ENCODE measurements at places on chromosomes 7 and 10. TPM values are rescaled to one million over a fixed set of nuclear protein-coding genes. Genes with fewer than 3 reads are reported as not detected.

AQP1 gene
- total RNA-seq, result 0.28 TPM

CDHR3 gene
- 12.2 TPM for total RNA-seq

- H3K4me1 ChIP-seq, result peaks cover 32% of the 10 kb centered on the region
- H3K27me3 ChIP-seq, result no peaks in the 10 kb centered on the region
- no peak overlapping the region for H3K4me3 ChIP-seq
- no peak overlapping the region for H3K27ac ChIP-seq
- no peak for DNase-seq
These were observed 551.8 kb upstream of the GALNT17 start for GRCh38 chr7:70580161-70580560.

LBX1 gene
- not detected for total RNA-seq

GRCh38 chr10:77970869-77971803 is 44.6 kb upstream of the DLG5 start:
- no peak overlapping the region for H3K4me3 ChIP-seq
- DNase-seq, result peak; percentile 54
- H3K36me3 ChIP-seq, result peaks cover under 1% of the 10 kb centered on the region
- H3K27ac ChIP-seq, result peak overlapping the region; percentile 8
- no peaks in the 10 kb centered on the region for H3K27me3 ChIP-seq

DNA sequence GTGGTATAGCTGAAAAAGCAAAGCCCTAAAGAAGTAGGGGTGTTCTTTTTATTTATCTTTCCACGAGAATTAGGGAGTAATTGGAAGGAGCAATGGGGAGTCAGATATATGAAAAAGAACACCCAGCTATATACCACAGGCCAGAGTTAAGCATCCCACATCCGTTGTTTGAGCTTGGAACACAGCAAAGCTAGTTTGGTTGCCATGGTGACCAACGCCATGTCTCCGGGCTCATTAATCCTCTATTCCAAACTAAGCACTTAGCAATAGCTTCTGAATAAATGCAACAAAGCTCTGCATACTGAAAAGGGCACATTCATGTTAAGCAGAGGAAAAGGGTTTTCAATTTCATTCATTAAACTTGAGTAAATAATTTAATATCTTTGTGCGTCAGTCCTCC is 23.5 kb downstream of the ASB4 start:
- no peak overlapping the region for H3K27ac ChIP-seq
- no peaks in the 10 kb centered on the region for H3K27me3 ChIP-seq
- peak; percentile 86 for DNase-seq
- H3K36me3 ChIP-seq, result no peaks in the 10 kb centered on the region
- H3K4me1 ChIP-seq, result peaks cover 7% of the 10 kb centered on the region

LIPN gene
- total RNA-seq, result not detected

EVX1 gene
- total RNA-seq, result not detected

DNA sequence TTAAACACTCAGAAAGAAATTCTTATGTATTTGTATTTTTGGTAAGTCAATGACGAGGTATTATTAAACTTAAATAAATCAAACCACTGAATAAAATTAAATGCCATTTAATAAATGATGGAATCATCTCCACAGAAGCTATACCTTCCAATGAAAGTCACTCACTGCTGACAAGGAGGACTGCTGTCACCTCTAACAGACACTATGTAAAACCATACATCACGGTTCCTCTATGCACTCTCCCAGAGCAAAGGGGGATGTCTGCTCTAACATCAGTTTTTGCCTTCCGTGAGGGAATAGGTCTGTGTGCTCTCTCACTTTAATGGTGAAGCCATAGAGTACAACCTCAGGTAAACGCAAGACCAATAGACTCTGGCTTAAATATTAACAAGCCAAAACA is 99.7 kb upstream of the DDC start:
- no peaks in the 10 kb centered on the region for H3K4me1 ChIP-seq
- no peaks in the 10 kb centered on the region for H3K27me3 ChIP-seq
- no peak overlapping the region for H3K4me3 ChIP-seq
- no peak for DNase-seq

DNA sequence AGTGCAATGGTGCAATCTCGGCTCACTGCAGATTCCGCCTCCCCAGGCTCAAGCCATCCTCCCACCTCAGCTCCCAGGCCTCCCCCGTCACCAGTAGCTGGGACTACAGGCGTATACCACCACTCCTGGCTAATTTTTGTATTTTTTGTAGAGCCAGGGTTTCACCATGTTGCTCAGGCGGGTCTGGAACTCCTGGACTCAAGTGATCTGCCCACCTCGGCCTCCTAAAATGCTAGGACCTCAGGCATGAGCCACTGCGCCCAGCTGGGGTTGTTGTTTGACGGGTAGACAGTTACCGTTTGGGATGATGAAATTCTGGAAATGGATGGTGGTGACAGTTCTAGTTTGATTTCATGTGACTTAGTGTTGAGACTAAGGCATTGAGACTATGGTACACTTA is 15.3 kb downstream of the CALML3 start:
- H3K27ac ChIP-seq, result no peak overlapping the region
- no peak overlapping the region for H3K4me3 ChIP-seq
- H3K4me1 ChIP-seq, result no peaks in the 10 kb centered on the region
- DNase-seq, result no peak
- no peaks in the 10 kb centered on the region for H3K27me3 ChIP-seq
- H3K36me3 ChIP-seq, result no peaks in the 10 kb centered on the region

HTR5A gene
- not detected for total RNA-seq

DNA sequence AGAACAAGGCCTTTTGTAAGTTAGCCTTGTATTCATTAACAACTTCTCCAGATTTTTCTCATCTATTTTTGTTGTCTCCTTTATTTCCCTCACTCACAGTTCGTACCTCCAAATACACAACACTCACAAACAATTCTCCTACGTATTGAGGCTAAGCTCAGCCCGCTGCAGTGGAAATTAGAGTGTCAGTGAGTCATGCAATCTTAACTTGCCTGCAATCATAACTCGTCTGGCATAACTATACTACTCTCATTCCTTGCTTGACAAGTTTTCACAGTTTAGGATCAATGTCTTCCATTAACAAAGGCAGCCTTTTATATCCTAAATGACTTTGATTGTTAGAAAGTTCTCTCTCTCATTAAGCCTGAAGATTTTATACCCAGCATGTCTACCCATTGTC is 23.8 kb downstream of the TMEM196 start:
- H3K36me3 ChIP-seq, result no peaks in the 10 kb centered on the region
- no peak overlapping the region for H3K27ac ChIP-seq
- H3K27me3 ChIP-seq, result no peaks in the 10 kb centered on the region
- no peak overlapping the region for H3K4me3 ChIP-seq
- no peaks in the 10 kb centered on the region for H3K4me1 ChIP-seq
- no peak for DNase-seq

DNA sequence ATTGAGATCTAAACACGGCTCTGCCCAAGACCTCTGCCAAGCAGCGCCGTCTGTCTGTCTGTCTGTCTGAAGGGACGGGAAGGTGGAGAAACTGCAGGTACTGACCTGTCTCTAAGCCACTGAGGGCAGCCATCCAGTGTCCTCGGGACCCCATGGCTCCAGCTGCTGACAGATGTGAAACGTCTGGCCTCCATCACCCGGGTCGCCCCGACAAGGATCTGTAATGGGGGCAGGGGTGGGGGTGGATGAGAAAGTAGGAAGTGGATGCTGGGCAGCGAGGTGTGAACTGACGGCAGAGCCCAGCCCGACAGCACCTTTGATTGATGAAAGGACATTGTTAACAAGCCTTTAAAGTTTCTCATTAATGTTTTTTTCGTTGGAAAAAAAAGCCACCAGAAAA is 193.1 kb downstream of the EBF3 start:
- H3K27me3 ChIP-seq, result no peaks in the 10 kb centered on the region
- no peak overlapping the region for H3K27ac ChIP-seq
- H3K4me3 ChIP-seq, result no peak overlapping the region
- H3K4me1 ChIP-seq, result no peaks in the 10 kb centered on the region
- no peak for DNase-seq

GRCh38 chr10:44961230-44961571 is 1.6 kb downstream of the RASSF4 start:
- no peak overlapping the region for H3K27ac ChIP-seq
- peaks cover 9% of the 10 kb centered on the region for H3K27me3 ChIP-seq
- no peaks in the 10 kb centered on the region for H3K36me3 ChIP-seq
- peak overlapping the region; percentile 76 for H3K4me3 ChIP-seq
- DNase-seq, result no peak

DNA sequence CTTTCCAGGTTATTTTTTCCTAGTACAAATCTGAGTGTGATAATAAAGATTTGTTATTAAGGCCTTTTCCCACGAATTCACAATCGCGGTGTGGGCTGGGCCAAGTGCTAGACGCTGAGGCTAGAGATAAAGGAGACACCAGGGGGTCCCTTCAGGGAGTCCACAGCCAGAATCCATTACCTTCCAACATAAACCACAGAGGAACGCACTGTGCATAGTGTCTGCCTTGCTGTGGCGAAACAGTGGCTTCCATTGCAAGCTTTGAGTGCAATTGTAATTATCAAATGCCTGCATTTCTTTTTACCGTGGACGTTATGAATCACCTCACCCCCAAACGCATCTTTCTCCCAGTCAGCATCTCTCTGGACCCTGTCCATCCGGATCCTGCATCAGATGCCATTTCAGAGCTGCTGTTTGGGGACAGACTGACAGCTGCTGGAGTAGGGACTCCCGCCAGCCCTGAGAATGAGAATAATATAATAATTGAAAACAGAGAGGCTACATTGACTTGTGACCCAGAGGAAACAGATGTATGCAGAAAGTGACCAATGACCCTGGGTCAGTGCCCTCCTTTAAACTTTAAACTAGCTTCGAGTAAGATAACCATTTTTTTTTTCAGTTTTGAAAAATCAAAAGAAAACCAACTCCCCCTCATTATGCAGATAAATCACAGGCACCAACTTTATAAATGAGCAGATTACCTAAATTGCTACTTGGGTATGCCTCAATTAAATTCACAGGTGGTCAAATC is 456.2 kb upstream of the NRP1 start:
- H3K4me3 ChIP-seq, result no peak overlapping the region
- no peak for DNase-seq
- H3K36me3 ChIP-seq, result no peaks in the 10 kb centered on the region
- H3K4me1 ChIP-seq, result peaks cover 10% of the 10 kb centered on the region
- H3K27me3 ChIP-seq, result no peaks in the 10 kb centered on the region
- H3K27ac ChIP-seq, result no peak overlapping the region

DNA sequence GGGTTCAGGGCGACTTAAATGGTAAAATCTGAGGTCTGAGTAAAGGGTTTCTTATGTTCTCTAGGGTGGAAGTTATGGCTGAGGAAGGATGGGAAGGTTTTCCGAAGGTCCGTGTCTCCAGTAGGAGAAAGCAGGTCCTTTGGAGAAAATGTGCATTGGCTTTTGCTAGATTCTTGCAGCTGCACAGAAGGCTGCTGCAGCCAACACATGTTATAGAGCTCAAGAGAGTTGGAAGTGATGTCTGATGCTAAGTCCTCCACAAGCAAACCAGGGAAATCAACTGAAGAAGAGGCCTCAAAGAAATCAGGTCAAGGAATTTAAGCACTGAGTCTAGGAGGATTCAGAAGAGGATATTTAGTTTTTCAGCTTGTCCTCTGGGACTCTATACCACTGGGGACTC is 404.6 kb downstream of the LRMDA start:
- no peaks in the 10 kb centered on the region for H3K36me3 ChIP-seq
- no peak for DNase-seq
- no peak overlapping the region for H3K4me3 ChIP-seq
- no peaks in the 10 kb centered on the region for H3K27me3 ChIP-seq
- no peak overlapping the region for H3K27ac ChIP-seq

DNA sequence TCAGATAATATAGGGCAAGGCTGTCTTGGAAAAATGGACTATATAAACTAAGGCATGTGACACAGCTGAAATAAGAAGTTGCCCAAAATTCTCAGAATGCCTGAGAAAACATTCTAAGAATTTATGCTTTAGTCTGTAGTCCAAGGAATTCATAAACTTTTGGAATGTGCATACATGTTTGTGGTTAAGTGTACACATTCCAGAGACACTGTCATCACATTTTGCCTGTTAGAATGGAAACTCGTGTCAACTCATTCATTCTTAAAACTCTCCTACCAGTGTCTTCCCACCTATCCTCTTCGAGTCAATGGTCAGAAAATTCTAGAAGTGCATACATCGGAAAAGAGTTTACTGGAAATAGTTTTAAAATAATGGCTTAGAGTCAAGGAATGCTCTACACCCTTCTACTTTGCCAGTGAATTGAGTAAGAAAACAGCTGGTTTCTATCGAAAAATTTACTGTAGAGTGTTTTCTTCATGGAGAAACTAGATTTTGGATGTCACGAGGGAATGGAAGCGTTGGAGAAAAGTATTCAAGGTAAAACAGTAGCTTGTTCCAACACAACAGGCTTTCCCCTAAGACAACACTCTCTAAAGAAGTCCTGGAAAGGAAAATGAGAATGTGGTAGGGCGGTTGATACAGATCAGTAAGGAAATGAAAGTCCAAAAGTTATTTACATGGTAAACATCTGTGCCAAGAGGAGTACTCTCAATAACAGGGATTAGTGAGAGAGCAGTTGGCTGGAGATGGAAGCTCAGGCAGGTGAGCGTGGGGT is 1177.6 kb upstream of the C7orf33 start:
- no peak overlapping the region for H3K4me3 ChIP-seq
- no peaks in the 10 kb centered on the region for H3K36me3 ChIP-seq

ACTL6B gene
- total RNA-seq, result not detected

DNA sequence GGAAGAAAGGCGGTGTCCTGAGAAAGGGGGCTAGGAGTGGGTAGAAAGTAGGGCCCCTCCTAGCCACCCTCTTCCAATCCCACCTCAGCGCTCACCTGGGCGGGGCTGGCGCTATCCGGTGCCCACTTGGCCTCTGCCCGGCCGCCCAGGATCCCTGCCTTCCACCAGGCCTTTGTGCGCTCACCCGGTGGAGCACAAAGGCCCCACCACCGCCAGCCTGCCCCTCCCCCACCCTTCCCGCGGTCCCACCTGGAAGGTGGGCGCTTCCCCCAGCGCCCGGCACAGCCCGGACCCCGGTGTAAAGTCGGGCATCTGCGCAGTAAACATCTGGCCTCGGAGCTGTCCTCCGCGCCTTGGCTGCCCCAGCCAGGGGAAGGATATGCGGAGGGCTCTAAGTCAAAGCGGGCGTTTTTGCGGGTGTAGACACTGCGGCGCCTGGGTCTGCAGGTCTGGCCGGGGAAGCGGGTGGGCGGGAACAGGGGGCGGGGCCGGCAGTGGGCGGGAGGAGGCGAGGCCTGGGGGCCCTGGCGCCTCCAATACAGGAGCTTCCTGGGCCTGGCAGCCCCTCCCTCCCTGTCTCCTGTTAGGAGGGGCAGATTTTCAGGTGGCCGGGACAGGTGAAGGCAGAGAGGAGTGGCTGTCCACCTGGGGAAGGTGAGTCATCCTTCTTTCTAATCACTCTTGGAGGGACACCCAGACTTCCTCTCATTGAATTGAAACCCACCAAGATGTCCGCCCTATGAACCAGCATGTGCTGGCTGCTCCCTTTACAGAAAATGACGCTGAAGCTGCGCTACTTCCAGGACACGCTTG is 49.3 kb downstream of the PNLIPRP2 start:
- peak; percentile 92 for DNase-seq
- H3K36me3 ChIP-seq, result 0 out of 2 replicates have a peak, but pooled peaks cover 1% of the 10 kb centered on the region
- no peak overlapping the region for H3K27ac ChIP-seq
- H3K4me3 ChIP-seq, result peak overlapping the region; percentile 90
- H3K27me3 ChIP-seq, result no peaks in the 10 kb centered on the region
- H3K4me1 ChIP-seq, result peaks cover 21% of the 10 kb centered on the region
